ENCODE measurements at places on chromosomes 2 and 18. TPM values are rescaled to one million over a fixed set of nuclear protein-coding genes. Genes with fewer than 3 reads are reported as not detected.
A peak's percentile ranks its signal among the peaks of the same experiment; 100 is the strongest.

TXNDC2 gene
- total RNA-seq: not detected

DNAH7 gene
- total RNA-seq: under 0.01 TPM

ASB18 gene
- not detected for total RNA-seq

ITPRIPL1 gene
- total RNA-seq: 3.2 TPM

FBXO15 gene
- total RNA-seq: 0.43 TPM

TSPYL6 gene
- total RNA-seq: not detected

CROCC2 gene
- total RNA-seq: not detected

OR6B2 gene
- total RNA-seq: not detected

C1GALT1C1L gene
- 1.3 TPM for total RNA-seq

SGO2 gene
- 12.1 TPM for total RNA-seq

UGT1A4 gene
- not detected for total RNA-seq

UGT1A10 gene
- total RNA-seq: not detected

SERPINB4 gene
- total RNA-seq: not detected

PDCL3 gene
- 17.1 TPM for total RNA-seq

PRSS56 gene
- not detected for total RNA-seq

IL1F10 gene
- total RNA-seq: not detected

FOXI3 gene
- not detected for total RNA-seq

RNU2-63P gene
- not detected for total RNA-seq

DRC1 gene
- not detected for total RNA-seq

DNA sequence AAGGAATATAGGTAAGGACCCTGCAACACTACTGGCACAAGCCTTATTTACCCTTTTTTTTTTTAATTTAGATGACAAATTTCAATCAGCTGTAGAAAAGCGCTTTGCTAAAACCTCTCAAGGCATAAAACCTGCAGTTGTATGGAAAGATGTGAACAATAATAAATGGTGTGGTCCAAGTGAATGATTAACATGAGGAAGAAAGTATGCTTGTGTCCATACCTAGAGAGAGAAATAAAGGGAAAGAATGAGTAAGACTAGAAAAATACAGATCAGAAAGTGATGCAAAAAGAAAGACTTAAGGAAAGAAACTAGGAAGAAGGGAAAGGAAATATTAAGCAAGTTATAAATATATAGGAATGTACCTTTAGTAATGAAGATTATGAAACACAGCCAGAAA is 119.2 kb upstream of the SCN7A start:
- no peak for DNase-seq

GRCh38 chr18:45212181-45213039 is 402.9 kb upstream of the SLC14A2 start:
- DNase-seq: peak; percentile 81

DNA sequence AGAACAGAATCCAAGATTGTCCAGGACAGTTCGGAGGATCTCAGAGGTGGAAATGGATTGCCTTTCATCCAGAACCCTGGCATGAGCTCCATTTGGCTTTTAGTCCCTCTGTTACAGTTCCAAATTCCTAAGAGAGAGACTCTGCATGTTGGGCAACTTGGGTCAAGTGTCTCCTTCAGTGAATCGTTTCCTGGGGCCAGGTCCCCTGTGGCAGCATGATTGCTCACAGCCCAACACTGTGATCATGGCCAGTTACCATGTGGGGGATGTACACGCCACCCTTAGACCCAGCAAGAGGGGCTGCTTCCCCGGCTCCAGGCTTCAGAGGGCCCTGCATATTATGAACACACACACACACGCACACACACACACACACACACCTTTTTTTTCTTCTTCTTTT is 118.6 kb upstream of the GLI2 start:
- no peak for DNase-seq

DNA sequence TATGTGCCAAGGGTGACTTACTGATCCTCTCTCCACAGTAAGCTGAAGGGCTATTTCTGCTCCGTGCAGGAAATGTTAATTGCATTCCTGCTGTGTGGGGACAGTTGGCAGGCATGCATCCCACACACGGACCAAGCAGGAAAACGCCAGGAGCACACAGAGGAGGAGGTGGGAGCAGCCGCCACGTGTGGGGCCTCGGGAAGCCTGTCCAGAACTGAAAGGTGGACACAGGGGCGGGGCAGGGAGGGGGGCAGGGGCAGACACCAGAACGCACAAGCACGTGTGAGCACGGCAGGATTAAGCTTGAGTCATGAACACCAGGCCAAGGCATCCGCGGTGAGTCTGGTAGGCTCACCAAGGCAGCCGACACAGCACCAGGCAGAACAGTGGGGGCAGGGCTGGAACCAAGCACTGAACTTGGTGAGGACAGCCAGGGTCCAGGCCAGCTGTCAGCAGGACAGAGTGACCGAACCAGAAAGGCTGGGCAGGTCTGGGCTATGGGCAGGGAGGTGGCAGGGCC is 177.1 kb downstream of the EIPR1 start:
- DNase-seq: peak; percentile 5

GRCh38 chr2:72716601-72717000 is 109.2 kb downstream of the EXOC6B start:
- no peak for DNase-seq

DNA sequence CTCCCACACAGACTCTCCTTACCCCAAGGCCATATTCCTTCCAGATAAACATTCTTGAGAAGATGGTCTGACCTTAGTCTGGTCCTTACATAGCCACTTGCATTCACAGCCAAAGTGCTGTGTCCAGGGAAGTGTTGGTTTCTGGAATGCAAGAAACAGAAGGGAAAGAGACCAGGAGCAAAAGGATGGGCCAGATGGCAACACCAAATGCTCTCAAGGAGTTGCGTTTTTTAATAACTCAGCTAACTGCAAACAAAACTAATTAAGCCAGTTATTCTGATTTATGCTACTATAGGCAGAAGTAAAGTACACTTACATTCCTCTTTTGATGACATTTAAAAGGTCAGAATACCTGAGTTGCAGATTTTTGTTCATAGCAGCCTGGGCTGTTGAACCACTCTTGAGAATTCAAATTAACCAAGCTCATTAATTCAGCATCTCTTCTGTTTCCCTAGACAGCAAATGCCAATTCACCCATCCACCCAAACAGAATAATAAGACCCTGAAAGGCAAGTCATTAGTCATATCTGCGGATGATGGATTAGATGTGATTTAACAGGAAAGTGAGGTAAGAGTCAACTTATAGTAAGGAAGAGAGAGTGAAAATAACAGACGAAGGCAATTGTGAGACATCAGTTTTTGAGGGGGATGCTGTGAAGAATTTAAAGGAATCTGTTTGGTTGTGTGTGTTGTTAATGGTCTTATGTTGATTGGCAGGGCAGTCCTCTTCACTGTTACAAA is 18.8 kb downstream of the CCDC85A start:
- DNase-seq: no peak

DNA sequence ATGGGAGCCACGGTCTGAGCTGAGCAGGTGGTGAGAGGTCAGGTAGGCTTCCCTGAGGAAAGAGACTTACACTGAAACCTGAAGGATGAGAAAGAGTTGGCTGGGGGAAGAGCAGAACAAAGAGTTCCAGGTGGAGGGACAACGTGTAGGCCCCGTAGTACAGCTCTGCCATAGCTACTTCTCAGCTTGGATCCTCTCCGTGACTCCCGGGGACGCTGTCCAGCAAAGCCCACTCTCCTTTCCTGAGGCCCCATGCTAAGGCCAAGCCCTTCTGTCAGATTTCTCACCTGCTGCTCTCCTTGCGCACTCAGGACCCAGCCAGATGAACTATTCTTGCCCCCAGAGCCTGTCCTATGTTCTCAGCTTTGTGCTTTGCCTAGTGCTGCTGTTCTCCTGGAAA is 173.8 kb downstream of the GALNT1 start:
- DNase-seq: no peak

- no peak for DNase-seq
These were observed 39.1 kb upstream of the LGALSL start for GRCh38 chr2:64414736-64415435.

- no peak for DNase-seq
These were observed 16.6 kb downstream of the ROCK2 start for GRCh38 chr2:11327871-11328270.

- DNase-seq: no peak
These were observed 108.5 kb downstream of the CDCA7 start for GRCh38 chr2:173462892-173463840.

GRCh38 chr2:136242687-136243277 is 124.8 kb upstream of the CXCR4 start:
- DNase-seq: peak; percentile 17

- no peak for DNase-seq
These were observed 7.3 kb upstream of the DUSP2 start for GRCh38 chr2:96152304-96153161.

- DNase-seq: no peak
These were observed 4.3 kb downstream of the APCDD1 start for GRCh38 chr18:10458691-10459090.

DNA sequence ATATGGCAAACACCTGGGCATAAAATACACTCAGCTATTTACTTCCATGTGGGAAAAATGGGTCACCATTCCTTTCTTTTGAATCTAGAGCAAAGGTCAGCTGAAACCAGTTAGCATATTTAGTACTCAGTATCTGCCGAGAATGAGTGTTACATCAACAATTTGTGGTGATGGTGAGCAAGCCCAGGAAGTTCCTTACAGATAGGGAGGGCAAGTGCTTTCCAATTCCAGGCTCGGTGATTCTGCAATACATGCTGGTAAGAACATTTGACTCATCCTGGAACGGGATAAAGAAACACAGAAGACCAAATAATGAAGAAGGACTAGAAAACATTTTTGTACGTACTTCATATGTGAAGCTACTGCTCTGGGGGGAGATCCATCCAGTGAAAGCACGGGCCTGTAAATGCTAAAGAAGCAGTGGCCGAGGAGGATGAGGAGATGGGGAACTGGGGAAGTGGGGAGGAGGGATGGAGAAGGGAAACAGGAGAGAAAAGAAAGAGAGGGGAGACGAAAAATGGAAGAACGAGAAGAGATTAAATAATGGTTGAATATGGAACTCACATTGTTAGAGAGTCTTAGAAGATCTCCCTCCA is 251.9 kb downstream of the TTC32 start:
- DNase-seq: peak; percentile 99

- no peak for DNase-seq
These were observed 311.3 kb downstream of the TNS1 start for GRCh38 chr2:217691516-217691915.

GRCh38 chr18:45657357-45658335 is 42.4 kb downstream of the SLC14A2 start:
- DNase-seq: no peak

DNA sequence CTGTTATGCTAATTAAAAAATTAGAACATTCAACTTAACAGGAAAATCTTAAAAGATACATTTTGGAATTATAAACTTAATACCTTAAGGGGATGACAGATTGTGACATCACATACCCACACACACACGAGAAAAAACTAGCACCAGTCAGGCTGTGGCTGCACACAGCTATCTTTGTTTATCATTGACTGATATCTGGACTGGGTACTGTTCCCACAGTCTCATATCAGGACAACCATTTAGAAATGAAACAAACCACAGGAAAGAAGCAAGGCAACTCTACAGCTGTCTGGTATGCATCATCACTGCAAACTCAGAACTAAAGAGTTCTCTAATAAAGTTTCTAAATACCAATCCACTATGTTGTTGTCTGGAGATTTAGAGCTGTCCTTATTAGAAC is 210.9 kb upstream of the SMAD7 start:
- peak; percentile 95 for DNase-seq

GRCh38 chr2:136022396-136023146 is 37.1 kb upstream of the DARS1 start:
- no peak for DNase-seq

GRCh38 chr18:56900195-56901094 is 246.4 kb upstream of the BOD1L2 start:
- no peak for DNase-seq

DNA sequence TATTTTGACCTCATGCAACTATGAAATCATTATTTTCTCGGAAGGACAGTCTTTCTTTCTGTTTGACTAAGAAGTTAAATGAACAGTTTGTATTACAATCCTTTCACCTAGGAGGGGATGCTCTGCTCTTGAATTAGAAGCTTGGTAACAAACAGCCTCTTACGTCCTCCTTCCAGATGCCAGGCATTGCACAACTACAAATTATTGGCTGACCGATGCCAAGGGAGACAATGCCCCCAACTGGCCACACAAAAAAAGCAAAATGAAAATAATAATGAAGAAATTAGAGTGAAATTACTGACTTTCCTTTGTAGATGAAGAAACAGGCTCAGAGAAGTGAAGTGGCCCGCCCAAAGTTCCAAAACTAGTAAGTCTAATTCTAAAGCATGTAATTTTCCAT is 177.9 kb downstream of the CYRIA start:
- DNase-seq: peak; percentile 30

- DNase-seq: no peak
These were observed 34.2 kb downstream of the ABCA12 start for GRCh38 chr2:215104226-215104625.

- no peak for DNase-seq
These were observed 18.4 kb upstream of the WIPF1 start for GRCh38 chr2:174615871-174616436.

GRCh38 chr2:136132825-136133155 is 14.8 kb upstream of the CXCR4 start:
- no peak for DNase-seq

DNA sequence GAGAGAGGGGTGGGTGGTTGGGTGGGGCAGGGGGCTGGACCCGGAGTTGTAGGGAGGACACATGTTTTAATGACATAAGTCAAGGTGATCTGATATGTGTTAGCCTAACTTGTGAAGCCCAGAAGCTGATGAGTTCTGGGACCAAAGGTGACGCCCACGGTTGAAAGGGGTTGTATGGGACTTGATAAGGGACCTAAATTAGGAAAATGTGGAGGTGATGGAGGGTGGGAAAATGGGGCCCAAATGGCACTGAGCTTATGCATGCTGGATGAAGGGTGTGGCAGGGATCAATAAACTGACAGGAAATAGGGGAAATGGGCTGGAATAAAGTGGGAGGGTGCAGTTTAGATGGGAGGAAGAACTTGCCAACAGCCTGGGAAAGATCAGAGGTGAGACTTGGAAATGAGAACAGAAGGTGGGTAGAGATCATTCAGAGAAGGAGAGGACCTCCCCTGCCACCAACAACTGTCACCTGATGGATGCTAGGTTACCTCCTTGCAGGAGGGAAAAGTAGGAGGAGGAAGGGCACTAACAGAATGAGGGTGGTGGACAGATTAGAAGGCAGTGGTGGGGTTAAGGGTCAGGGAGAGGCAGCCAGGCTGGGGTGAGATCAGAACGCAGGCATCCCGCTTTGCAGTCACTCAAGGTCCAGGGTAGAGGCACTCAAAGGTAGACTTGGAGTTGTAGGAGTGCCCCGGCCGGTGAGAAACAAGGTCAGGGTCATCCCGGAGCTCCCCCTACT is 15.3 kb downstream of the WNT10A start:
- DNase-seq: no peak

GRCh38 chr18:21571772-21572171 is 28.7 kb downstream of the ESCO1 start:
- no peak for DNase-seq

GRCh38 chr2:10256031-10256514 is 46.6 kb upstream of the HPCAL1 start:
- no peak for DNase-seq
